OCI-M1 (cell line): ENCODE measurements at places on chromosomes 12 and 14.

DNA sequence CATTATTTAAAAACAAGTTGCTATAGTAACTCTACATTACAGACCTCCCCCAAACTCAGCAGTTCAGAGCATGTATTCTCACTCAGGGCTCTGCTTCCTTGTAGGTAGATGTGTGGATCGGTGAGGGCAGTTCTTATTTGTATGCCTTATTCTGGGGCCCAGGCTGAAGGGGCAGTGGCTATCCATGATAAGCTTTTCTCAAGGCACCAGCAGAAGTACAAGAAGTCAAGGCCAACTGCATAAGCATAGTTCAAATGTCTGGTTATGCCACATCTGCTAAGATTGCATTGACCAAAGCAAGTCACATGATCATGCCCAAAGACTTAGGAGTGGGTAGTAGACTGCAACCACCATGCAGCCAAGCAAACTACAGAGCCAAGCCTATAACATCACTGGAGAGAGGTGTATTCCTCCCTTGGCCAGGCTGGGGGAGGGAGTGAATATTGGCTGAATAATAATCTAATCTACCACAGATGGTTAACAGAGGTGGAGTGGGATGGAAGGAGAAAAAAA, 4.6 kb downstream of the PSEN1 start:
- peak; percentile 9 for DNase-seq

DNA sequence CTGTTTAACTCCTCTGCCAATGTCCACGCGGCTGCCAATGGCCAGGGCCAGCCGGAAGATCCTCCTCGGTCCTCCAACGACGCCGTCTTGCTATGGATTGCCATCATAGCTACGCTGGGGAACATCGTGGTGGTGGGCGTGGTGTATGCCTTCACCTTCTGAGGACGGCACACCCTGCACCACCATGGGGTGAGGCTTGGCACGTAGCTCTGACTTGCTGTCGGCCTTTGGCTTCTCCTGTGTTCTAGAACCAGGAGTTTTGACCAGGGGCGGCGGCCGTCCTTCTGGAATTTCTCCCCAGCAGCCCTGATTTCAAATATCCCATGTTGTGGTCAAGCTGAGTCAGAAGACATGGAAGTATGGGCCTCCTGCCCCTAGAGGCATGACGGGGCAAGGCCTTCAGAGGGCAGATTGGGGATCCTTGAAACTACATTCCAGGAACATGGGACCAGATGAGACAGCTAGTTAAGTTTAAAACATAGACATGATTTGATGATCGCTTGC, 47.5 kb downstream of the C14orf132 start:
- no peak for DNase-seq

GRCh38 chr12:68559246-68559645, 51.5 kb upstream of the RAP1B start:
- peak; percentile 23 for DNase-seq

DNA sequence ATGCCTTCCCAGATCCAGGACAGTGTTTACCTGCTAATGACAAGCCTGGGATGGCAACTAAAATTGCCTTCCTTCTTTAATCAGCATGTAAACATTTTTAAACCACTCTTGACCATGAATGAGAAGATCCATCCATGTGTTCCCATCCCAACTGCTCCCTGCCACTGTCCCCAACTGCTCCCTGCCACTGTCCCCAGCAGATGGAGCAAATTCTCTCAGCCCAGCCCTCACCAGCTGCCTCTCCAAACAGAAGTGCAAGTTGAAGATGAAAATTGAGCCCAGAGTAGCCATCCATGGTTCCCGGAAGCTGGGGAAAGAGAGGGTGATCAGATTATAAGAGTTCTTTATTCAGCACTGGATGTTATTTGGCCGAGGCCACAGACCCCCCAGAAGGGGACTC, 133.1 kb downstream of the SLC15A4 start:
- DNase-seq = no peak

DNA sequence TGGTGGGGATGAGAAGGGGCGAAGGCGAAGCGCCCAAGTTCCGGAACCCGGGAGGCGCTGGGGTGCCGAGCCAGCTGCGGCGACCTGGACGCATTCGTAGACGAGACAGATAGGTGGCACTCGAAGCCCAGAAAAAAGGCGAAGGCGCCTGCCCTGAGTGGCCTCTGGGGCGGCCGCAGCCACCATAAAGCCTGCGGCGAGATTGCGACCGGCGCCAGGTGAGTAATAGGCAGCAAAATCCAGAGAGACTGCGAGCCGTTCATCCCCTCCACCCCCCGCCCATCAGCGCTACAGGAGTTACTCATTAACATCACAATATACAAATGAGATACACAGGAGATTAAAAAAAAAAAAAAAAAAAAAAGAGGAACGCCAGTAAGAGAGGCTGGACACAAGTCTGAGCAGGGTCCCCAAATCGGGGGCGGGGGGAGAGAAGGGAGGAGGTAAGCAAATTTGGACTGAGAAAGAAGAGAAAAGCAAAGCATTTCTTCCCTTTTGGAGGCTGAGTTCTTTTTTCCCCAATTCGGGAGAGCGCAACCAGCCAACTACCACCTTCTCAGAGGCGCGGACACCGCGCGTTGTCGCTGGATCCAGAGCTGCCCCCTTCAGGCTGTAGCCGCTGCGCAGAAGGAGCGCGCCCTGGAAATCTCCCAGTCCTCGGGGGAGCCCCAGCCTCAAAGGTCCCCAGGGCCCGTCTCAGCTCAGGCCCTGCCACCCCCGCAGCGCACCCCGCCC, 15.7 kb downstream of the TBX3 start:
- DNase-seq = no peak

DNA sequence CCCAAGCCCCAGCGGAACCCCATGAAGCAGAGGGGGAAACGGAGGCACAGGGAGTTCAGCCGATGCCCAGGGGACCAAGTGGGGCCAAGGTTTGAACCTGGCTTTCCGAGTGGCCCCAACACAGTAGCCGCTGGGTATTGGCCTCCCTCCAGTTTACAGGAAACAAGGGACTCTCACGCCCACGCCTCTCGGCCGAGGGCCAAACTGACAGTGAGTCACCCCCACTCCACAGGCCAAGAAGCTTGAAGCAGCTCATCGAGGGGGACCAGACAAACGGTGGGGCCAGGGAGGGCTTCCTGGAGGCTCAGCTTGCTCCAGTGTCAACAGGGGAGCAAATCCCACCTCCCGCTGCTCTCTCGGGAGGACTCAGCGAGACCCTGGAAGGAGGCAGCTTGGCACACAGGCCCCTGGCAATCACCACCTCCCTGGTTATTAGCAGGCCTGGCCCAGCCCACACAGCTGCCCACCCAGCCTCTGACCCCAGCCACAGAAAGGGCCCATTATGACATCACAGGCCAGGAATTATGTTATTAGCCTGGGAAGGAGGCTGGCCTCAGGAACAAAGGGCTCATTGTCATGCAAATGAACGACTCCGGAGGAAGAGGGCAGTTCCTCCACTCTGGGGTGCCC, 54.6 kb downstream of the NCOR2 start:
- DNase-seq = peak; percentile 68

- DNase-seq = no peak
Measured at GRCh38 chr12:96436366-96437170, 36.3 kb upstream of the CDK17 start.

GRCh38 chr12:112107306-112108201, 1.0 kb downstream of the NAA25 start:
- peak; percentile 74 for DNase-seq

- no peak for DNase-seq
Measured at GRCh38 chr12:119204131-119204530, 25.4 kb downstream of the HSPB8 start.

DNA sequence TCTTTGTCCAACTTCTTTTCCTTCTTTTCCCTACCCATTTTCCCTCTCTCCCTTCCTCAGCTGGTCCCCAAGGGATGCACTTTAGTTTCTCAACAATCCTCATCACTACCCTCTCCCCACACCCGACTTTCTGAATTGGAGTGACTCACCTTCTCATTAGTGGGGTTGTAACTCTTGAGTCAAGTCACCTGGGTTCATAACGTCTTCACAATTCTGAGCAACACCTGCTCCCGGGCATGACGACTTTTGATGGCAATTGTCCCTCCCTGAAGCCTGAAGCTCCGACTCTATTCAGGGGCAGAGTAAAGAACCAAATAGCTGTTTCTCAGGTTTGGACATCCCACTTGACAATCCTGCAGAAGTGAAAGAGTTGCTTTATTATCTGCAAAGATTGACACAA, 82.7 kb upstream of the OTX2 start:
- no peak for DNase-seq

GRCh38 chr12:127642208-127642607, 624.8 kb upstream of the TMEM132C start:
- DNase-seq = no peak

GRCh38 chr12:128813883-128814282, 9.9 kb downstream of the SLC15A4 start:
- no peak for DNase-seq

- DNase-seq = no peak
Measured at GRCh38 chr14:67270933-67271332, 29.7 kb downstream of the PALS1 start.

DNA sequence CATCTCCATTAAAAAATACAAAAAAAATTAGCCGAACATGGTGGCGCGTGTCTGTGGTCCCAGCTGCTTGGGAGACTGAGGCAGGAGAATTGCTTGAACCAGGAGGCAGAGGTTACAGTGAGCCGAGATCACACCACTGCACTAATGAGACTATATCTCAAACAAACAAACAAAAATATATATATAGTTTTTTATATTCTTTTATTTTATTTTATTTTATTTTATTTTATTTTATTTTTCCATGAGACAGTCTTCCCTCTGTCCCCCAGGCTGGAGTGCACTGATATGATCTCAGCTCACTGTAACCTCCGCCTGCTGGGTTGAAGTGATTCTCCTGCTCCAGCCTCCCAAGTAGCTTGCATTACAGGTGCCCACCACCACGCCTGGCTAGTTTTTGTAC, 79.5 kb downstream of the IRF2BPL start:
- no peak for DNase-seq

- DNase-seq = no peak
Measured at GRCh38 chr12:82149045-82149444, 209.1 kb downstream of the CCDC59 start.

GRCh38 chr14:101198398-101199027, 295.0 kb upstream of the RTL1 start:
- no peak for DNase-seq

GRCh38 chr12:13816394-13816793, 165.0 kb downstream of the GRIN2B start:
- no peak for DNase-seq

GRCh38 chr14:65560340-65561027, 148.0 kb downstream of the FUT8 start:
- DNase-seq = no peak

DNA sequence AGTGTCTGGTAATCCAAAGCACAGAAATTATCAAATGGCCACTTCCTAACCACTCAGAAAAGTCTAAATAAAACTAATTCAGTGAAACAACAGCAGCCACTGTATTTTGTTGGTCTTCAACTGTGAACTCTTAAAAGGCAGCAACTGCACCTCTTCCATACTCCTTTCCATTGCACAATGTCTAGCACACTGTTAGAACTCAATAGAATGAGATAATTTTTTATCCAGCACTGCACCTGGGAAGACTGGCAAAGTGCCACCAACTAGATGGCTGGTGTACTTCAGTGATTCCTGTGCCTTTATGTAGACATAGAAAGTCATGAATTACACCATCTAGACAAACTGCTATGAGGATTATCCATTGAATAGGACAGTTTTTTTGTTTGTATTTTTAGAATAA, 26.2 kb downstream of the LGR5 start:
- peak; percentile 80 for DNase-seq

- DNase-seq = peak; percentile 68
Measured at GRCh38 chr14:65472189-65472588, 59.7 kb downstream of the FUT8 start.

DNA sequence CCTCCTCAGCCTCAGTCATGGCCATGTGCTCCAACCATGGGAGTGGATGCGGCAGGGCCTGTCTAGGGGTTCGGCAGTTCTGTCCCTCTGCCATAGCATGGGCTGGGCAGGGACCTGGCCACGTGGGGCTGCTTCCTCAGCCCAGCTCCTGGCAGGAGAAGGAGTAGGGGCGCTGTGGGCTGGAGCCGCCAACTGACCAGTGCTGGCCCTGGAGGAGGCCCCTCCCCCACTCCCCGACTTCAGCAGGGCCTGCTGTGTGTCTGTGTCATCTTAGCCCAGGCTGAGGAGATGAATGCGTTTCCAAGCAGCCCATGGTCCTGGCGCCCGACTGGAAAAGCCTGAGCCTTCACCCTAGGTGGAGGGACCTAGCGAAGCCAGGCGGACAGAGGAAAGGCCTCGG, 2.7 kb upstream of the PACS2 start:
- no peak for DNase-seq

DNA sequence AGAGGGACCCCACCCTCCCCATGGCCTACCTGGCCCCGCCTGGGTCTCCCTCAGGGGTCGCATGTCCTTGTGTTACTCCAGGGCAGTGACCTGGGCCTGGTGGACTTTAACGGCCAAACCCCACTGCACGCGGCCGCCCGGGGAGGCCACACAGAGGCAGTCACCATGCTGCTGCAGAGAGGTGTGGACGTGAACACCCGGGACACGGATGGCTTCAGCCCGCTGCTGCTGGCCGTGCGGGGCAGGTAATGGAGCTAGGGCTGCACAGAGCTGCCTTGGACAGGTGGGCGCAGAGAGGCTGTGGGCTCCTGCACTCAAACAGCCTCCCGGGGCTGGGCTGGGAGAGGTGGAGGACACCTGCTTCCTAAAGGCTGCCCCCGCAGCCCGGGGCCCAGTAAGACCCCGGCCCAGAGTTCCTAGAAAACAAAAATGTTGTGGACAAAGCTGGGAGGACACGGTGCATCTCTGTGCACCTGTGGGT, 21.6 kb downstream of the ASPG start:
- DNase-seq = no peak

- DNase-seq = no peak
Measured at GRCh38 chr12:52239767-52240166, 6.7 kb downstream of the KRT7 start.

- no peak for DNase-seq
Measured at GRCh38 chr12:56836800-56837663, 73.9 kb downstream of the HSD17B6 start.

DNA sequence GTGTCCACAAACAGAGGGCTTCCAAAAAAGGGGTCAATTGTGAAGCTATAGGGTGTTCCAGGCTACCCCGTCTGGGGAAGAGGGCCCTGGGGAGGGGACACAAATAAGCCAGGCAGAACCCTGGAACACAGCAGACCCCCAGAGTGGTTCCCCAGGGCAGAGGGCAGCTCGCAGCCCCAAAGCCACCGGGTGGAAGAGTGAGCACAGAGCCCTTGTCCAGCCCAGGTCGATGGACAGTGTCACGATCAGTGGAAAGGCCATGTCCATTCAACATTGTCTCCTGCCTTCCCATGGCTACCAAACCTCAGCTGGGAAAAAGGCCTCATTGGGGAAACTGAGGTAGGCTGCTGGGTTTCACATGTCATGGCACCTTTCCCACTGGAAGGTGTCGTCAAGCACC, 131.4 kb downstream of the DICER1 start:
- no peak for DNase-seq

- DNase-seq = no peak
Measured at GRCh38 chr12:63816031-63816430, 28.5 kb upstream of the SRGAP1 start.

GRCh38 chr14:26124896-26125438, 472.9 kb downstream of the NOVA1 start:
- no peak for DNase-seq

- no peak for DNase-seq
Measured at GRCh38 chr14:29734732-29735131, 192.9 kb downstream of the PRKD1 start.
